Bone marrow (tissue), 2 donors: ENCODE measurements at places on chromosomes 12 and 14.
A peak's percentile ranks its signal among the peaks of the same experiment; 100 is the strongest.

GRCh38 chr12:90959032-90959431 is 4.1 kb upstream of the CCER1 start:
- no peak for DNase-seq

DNA sequence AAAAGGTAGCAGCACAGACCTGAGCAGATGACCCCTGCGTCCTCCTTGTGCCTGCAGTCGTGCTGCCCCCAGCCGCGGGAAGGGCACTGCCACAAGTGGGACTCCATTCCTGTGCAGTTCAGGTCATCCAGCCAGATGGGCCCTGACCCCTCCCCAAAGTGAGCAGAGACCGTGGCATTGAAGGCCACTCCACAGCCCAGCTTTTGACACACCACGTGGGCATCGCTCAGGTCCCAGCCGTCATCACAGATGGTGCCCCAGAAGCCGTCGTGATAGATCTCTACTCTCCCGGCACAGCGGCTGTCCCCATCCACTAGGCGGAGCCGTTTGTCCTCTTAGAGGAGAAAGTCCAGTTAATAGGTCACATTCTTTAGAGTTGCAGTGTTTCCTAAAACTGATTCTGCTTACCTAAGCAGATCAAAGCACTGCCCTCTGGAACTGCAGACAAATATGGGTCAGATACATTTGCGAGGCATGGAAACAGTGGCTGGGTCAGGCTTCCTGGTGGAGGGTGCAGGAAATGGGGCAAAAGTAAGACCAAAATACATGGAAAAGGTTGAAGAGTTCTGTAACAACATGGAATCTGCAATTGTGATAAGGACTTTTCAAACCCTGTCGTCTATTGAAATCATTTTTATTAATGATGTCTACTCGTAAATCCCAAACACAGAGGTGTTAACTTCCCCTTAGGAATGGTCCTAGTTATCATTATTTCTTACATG is 69.4 kb downstream of the CD163L1 start:
- DNase-seq = peak; percentile 12

DNA sequence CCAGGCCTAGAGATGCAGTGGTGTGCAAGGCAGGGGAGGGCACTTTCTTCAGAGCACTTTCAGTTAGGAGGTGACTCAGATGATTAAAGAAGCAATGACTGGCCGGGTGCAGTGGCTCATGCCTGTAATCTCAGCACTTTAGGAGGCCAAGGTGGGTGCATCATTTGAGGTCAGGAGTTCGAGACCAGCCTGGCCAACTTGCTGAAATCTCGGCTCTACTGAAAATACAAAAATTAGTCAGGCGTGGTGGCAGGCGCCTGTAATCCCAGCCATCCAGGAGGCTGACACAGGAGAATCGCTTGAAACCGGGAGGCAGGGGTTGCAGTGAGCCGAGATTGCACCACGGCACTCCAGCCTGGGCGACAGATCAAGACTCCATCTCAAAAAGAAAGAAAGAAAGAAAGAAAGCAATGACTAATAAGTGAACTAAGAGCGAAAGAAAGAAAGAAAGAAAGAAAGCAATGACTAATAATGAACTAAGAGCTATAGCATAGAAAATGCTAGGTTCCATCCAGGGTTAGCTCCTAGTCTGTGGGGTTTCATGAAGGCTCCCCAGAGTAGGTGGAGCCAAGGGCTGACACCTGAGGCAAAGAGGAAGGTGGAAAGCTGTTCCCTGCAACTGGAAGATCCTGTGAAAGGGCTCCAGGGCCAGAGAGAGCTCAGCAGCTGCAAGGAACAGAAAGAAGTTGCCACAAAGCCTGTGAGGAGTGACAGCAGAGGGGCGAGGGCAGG is 334.5 kb downstream of the CACNA1C start:
- DNase-seq = no peak

GRCh38 chr14:78131201-78131600 is 39.0 kb upstream of the NRXN3 start:
- DNase-seq = no peak

GRCh38 chr12:92342574-92342973 is 196.9 kb upstream of the BTG1 start:
- DNase-seq = no peak

DNA sequence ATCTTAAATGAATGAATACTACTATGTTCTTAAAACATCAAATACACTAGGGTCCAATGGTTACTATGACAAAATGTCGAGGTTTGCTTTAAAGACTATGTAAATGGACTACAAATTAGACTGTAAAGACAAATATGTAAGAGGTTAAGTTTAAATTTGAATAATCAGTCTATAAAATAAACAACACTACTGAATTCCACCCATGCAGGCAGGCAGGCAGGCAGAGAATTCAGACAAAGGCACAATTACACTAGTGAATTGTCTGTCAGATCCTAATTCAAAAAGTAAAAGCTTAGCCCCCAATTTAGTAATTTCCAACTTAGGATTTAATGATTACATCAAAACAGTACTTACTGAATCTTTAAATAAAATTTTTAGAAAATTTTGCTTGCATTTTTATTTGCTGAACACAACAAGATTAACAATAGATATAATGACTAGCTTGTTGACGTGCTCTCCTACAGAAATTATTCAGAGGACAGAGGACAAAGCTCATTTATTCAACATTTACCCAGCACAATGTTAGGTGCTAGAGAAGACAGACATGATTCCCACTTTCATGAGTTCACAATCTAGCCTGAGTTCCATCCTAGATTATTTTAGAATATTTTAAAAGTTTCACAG is 97.4 kb downstream of the CDK17 start:
- no peak for DNase-seq

- DNase-seq = no peak
These were observed 2.0 kb downstream of the PAX9 start for GRCh38 chr14:36663404-36664321.

DNA sequence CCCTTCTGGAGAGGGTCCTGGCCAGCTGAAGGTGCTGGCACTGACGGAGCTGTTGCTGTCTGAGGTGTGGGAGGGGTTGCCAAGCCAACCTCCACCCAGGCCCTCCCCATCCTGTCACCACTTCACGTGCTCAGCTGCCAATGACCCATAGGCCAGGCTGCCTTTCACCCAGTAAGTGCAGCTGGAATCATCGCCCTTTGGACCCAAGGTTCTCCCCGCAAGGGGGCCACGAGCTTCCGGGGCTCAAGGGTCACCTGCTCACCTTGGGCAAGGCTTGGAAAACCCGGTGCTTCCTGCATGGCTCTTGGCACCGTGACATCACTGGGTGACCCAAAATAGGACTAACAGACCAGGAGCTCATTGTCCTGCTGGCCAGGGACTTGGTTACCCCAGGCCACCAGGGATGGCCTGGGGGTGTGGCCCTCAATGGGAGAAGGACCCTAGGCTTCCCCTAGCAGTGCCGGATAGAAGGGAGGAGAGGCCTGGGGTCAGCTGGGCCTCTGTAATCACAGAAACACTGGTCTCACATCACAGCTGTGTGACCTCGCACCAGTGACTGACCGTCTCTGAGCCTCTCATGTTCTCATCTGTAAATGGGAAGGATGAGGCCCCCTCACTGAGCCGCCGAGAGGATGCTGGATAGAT is 51.3 kb downstream of the CCDC85C start:
- no peak for DNase-seq
